ENCODE measurements at places on chromosomes 13 and 19. TPM values are rescaled to one million over a fixed set of nuclear protein-coding genes. Genes with fewer than 3 reads are reported as not detected.

The CPT1C gene
- 6.6 TPM for total RNA-seq

DNA sequence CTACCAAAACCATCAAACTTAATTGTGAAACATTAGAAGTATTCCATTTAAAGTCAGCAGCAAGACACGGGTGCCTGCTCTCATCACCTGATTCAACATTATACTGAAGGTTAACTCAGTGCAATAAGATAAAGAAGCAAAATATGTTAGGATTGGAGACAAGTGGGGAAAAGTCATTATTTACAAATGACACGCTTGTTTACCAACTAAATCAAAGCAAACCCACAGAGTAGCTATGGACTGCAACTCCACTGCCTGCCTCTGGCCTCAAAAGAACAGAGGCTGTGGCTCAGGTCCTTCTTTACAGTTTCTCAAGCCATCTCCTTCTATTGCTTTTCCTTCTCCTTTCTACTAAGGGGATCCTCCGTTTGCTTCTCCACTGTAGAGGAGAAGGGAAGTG is 21.0 kb upstream of the ATP12A start:
- DNase-seq, result no peak

DNA sequence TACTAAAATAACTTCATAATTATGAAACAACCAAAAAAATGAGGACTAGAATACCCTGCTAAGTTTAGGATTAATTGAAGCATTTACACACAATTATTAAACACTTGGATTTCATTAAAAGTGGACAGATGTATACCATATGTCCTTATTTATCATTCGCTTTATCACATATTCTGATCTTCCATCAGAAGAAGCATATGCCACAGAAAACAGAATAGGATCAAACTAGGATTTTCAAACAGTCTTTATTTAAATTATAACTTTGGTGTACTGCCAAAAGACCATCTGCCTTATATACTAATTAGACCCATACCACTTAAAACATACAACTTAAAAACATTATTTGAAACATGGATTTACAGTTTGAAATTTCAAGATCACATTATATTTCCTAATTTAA is 727.1 kb upstream of the KLHL1 start:
- no peak for DNase-seq

GRCh38 chr19:335072-335471 is 9.5 kb downstream of the MIER2 start:
- no peak for DNase-seq

The PRTN3 gene
- not detected for total RNA-seq

DNA sequence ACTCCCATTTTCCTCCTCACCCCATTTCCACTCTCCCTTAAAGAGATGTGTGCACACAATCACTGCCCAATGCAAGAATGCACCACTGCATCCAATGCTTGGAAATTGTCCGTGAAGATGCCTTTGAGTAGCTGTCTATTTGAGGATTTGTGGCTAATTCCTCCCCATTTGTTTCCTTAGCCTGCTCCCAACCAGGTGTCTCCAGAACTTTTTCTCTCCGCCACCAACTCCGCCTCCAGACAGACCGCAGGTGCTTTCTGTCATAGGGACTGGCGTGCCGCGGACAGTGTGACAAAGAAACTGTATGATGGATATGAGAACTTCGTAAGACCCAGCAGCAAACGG is 461 bp upstream of the TM9SF2 start:
- DNase-seq, result no peak

- DNase-seq, result no peak
Measured at GRCh38 chr13:83568019-83568418, 314.3 kb downstream of the SLITRK1 start.

- no peak for DNase-seq
Measured at GRCh38 chr19:3580156-3580934, 4.9 kb upstream of the GIPC3 start.

The IFNL1 gene
- total RNA-seq, result not detected

The LIM2 gene
- total RNA-seq, result not detected

GRCh38 chr13:20801707-20802106 is 27.9 kb upstream of the EEF1AKMT1 start:
- no peak for DNase-seq

- DNase-seq, result no peak
Measured at GRCh38 chr13:63287926-63288325, 1872.3 kb upstream of the PCDH20 start.

DNA sequence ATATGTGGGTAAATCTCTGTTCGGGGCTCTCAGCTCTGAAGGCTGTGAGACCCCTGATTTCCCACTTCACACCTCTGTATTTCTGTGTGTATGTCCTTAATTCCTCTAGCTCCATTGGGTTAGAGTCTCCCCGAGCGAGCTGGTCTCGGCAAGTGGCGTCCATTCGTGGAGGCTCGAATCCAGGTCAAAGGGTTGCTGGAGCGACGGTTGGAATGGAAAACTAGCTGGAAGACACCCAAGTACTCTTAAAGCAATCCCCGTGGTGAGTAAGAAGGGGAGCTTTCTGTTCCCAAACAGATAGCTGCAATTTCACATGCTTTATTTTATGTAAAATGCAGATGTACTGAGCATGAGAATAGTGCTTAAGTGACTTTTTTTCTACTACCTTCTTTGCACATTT is 277.5 kb upstream of the SGCG start:
- no peak for DNase-seq

GRCh38 chr19:55216461-55217198 is 7.3 kb upstream of the PTPRH start:
- DNase-seq, result no peak

DNA sequence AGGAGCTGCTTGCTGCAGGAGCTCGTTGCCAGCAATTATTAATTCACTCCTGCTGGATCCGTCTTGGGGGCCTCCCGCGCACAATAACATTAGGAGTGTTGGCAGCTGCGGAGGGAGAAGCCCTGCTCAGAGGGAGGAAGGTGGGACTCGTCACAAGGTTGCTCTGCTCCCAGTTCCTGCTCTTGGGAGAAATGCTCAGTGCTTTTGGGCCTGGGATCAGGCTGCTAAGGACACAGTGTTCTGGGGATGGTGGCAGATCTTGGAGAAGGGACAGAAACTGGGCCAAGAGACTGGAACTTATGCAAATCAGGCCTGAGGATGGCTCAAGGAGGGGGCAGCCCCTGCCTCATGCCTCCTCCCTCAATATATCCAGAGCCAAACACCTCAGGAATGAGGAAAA is 78.9 kb upstream of the OLFM4 start:
- DNase-seq, result no peak

DNA sequence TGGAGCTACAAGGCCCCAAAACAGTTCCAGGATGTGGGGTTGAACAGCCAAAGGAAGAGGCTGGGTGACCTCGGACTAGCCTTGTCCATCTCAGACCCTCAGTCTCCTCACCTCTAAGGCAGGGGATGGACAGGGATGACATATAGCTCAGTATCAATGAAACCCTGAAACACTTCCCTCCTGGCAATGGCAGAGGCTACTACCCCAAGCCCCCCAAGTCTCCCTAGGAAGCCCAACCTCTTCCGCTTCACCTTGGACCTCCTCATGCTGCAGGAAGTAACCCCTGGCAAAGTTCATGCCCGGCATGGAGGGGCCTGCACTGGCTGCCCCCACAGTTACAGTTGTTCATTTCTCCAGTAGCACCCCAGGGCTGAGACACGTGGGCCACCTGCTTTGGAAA is 10.6 kb downstream of the CCDC97 start:
- DNase-seq, result no peak

DNA sequence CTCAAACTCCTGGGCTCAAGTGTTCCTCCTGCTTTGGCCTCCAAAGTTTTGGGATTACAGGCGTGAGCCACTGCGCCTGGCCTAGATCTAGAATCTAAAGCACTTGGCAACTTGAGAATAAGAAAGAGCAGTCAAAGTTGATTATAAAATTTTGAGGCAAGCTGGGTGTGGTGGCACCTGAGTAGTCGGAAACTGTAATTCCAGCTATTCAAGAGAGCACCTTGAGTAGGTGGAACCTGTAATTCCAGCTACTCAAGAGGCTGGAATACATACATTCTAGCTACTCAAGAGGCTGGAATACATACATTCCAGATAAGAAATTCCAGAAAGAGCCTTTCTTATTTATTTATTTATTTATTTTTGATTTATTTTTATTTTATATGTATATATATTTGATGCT is 8.3 kb upstream of the NAA16 start:
- DNase-seq, result no peak

DNA sequence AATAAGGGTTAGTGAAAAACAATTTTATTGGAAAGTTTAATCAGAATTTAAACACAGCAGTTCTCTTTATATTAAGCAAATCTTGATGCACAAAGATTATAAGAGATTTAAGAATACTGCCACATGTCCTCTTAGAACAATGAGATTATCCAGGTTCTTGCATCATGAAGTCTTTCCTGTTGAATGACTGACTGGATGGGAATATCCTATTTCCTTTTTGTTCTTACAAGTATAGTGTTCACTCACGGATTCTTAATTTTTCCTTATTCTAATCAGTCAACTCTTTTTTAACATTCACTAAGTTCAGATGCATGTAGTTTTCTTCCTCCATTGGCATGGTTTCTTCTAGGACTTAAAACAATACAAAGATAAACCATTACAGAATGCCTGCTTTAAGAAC is 10.1 kb downstream of the URI1 start:
- DNase-seq, result no peak

The PSG1 gene
- not detected for total RNA-seq

DNA sequence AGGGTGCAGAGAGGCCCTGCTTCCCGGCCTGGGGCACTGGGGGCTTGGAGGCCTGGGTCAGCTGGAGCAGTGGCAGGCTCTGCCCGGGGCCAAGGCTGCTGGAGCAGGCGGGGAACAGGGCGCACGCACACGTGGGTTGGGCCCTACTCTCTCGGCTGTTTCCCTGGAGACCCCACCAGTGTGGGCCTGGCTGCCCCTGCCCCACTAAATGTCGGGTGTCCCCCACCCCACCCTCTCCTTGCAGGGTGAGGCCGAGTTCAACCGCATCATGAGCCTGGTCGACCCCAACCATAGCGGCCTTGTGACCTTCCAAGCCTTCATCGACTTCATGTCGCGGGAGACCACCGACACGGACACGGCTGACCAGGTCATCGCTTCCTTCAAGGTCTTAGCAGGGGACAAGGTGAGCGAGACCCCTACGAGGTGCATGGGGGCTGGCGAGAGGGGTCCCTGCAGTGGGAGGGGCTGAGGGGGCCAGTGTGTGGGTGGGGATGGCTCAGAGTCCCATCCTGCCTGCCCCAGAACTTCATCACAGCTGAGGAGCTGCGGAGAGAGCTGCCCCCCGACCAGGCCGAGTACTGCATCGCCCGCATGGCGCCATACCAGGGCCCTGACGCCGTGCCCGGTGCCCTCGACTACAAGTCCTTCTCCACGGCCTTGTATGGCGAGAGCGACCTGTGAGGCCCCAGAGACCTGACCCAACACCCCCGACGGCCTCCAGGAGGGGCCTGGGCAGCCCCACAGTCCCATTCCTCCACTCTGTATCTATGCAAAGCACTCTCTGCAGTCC is 15.3 kb downstream of the CAPN12 start:
- no peak for DNase-seq

The TMEM272 gene
- not detected for total RNA-seq

The ZNF69 gene
- 3.8 TPM for total RNA-seq

The IGSF23 gene
- not detected for total RNA-seq

DNA sequence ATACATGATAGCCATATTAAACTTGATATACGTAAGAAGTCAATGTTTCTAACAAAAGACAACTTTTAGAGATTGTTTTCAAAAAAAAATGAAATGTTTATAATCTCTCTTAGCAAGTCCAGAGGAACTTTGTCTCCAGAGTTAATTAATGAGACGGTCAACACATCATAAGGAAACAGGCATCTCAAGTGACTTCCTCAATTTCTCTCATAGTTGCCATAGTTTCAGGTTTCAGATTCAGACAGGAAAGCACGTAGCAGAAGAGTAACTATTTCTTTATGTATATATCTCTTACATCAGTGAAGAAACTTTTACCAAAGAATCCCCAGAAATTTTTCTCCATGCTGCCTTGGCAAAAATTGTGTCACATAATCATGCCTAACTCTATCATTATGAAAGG is 159.6 kb upstream of the ATXN8OS start:
- no peak for DNase-seq

- DNase-seq, result no peak
Measured at GRCh38 chr19:49911381-49912145, 14.9 kb upstream of the IL4I1 start.

GRCh38 chr19:560121-560520 is 12.3 kb upstream of the BSG start:
- DNase-seq, result no peak

The SERP2 gene
- 6.0 TPM for total RNA-seq

- peak; percentile 85 for DNase-seq
Measured at GRCh38 chr13:55576389-55576788, 1564.3 kb upstream of the PRR20A start.

DNA sequence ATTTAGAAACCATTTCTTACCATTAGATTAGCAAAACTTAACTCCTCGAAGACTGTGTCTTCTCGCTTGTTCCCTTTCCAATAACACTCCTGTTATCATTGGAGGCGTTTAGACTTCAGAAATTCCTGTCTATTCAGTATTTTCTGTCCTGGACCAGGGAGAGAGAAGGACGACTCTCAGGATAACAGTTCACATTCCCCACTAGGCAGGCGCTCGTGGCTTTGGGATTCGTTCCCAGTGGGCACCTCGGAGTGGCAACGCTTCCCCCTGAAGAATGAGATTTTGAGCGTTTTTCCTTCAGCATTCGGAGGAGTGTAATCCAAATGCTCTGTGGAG is 429 bp upstream of the ZNF225 start:
- no peak for DNase-seq

Data from esophagus muscularis mucosa (tissue), 4 donors.